Fibroblast of pulmonary artery (primary cell): ENCODE measurements at places on chromosomes 3 and 15.
A peak's percentile ranks its signal among the peaks of the same experiment; 100 is the strongest.

- DNase-seq = no peak
Observed at GRCh38 chr3:154548341-154548740, 118.4 kb upstream of the GPR149 start.

DNA sequence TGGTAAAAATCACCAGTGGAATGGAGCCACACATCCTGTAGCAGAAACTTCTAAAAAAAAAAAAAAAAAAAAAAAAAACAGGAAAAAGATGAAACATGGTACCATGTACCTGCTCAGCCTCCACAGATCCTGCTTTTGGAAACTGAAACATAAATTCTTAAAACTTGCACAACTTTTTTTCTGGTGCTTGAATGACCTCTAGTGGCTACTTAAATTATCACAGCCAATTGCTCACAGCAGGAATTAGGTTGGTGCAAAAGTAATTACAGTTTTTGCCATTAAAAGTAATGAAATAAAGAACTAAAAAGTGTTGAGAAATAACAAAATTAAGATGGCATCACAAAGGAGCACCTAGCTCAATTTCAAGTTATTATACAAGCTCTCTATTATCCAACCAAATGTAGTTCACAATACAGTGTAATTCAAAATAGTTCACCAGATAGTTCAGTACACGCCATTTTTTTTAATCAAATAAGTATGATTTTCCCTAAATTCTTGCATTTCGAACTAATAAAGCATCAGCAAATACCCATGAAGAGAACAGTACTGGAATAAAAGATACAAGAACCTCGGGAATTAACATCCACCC, 80.6 kb downstream of the ULK4 start:
- DNase-seq = peak; percentile 67

DNA sequence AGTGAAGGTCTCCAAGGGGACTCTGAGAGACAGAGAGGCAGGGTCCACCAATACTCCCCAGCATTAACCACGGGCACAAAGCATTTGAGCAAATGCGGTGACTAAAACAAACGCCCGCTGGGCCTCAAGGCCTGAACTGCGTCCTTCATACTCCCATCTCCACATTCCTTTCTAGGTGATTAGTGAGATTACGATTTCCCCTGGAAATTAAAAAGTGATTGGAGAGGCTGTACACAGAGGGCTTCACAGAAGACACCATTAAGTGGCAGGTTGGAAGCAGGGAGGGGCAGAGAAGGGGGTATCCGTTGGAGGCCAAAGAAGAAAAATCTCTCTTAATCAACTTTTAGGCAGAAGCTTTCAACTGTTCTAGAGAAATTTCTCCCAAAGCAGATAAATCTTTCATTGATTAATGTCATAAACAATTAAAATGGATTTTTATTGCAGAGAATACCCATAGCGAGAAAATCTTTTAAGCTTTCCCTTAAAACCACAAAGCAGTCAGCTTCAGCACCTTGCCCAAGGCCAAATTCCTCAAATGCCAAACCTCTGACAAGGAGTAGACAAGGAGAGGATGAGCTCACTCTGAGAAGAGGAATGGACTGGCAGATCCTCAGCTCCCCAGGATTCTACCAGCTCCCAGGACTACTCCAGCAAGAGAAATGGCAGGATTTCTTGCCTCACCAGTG, 38.2 kb downstream of the MB21D2 start:
- peak; percentile 95 for DNase-seq

- DNase-seq = no peak
Observed at GRCh38 chr3:81255463-81255862, 506.0 kb downstream of the GBE1 start.

DNA sequence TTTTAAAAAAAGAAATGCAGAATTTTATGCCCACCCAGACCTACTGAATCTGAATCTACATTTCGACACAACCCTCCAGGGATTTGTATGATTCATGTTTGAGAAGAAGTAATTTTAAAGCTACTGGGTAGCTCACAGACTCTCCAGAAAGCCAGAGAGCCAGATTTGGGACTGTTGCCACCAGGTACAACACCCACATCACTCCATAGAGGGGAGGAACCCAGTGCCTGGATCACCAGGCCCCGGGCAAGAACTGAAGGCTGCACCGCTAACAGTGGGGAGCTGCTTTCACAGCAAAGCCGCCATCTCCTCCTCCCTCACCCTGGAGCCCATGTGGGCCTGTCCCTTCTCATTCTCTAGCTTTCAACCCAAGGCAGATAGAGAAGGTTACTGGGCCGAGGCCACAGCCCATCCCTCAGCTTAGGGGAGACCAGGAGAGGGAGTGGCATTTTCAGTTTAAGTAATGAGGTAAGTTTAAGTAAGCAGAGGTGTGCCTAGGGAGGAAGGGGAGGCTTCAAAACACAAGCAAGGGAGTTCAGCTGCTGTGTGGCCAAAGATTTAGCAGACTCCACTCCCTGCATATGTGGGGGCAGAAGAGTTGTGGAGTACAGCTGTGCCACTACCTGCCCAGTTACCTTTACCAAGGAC, 109.8 kb downstream of the IL12A start:
- DNase-seq = peak; percentile 52

DNA sequence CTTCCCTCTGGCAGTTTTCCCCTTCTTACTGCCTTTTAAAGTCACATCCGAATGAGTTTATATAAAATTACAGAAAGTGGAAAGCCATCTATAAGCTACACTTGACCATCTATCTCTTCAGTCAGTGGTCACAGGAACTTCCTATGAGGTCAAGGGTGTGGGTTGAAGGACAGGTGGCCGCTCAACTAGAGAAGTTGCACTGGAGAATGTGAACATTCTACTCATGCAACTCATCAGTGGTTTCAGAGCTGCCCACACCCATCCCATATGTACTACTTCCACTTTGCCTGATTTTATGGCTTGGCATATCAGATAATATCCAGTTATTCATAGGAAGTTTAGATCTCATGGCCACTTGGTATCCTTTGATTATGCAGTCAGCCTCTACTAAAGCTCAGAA, 57.4 kb upstream of the TMEM158 start:
- no peak for DNase-seq

DNA sequence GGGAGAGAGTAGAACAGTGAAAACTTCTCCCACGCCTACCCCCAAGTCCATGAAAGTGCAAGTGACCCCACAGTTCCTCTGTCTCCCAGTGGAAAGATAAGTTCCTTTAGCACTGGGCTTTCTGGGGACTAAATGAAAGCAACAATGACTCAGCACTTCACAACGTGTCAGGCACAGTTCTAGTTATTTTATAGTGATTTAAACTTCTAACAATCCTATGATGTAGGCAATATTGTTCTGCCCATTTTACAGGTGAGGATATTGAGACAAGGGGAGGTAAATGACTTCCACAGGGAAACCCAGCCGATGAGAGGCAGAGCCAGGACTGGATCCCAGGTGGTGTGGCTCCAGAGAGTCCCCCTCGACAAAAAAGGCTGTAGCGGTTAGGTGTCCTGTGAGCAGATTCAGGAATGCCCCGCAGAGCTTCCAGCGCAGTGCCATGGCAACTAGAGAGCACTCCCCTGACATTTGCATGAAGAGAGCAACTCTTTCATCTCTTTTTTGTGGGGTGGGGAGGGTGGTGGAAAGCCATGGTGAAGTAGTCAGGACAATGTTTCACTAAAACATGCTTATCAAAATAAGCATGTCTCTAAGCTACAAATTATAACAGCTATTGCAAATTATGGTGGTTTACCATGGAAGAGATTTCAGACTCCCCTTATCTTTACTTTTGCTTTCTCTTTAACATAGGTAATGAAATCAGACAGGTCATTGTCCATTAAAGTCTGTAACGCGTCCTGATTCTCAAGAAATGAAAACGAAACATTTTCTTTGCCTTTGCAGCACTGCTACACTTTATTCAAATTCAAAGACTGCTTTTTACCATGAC, 62.1 kb downstream of the NR2F2 start:
- DNase-seq = no peak

GRCh38 chr3:69823743-69824142, 84.5 kb downstream of the MITF start:
- no peak for DNase-seq

- DNase-seq = no peak
Observed at GRCh38 chr3:84717894-84718293, 240.9 kb upstream of the CADM2 start.

DNA sequence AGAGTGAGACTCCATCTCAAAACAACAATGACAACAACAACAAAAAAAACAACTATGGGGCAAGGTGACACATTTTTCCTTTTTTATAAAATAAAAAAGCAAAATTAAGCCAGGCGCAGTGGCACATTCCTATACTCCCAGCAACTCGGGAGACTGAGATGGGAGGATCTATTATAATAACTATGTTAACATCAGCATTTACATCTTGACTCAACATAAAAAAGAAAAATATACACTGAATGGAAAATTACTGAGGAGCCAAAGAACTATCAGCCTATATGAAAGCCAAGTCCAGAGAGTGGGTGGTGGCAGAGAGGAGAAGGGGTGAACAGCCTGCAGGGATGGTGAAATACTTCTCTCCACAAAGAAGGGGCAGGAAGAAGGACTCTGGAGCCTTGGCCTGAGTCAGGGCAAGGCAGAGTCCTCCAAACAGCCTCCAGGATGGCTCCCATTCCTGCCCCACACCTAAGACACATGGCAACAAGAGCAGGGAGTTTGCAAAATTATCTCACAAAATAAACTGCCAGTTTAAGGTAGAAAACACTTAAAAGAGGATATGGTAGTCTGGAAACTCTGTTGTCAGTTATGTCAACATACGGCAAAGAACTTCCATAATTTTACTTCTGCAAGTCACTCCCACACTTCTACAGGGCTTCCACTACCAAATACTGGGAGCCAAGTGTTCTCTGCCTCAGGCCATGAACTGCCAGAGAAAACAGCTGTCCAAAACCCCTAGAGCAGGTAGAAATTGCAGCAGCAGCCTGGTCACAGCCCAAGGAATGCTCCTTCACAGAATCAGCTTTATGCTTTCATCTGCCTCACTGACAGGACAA, 25.9 kb downstream of the HSPBAP1 start:
- peak; percentile 17 for DNase-seq

GRCh38 chr3:61522060-61522459, 39.3 kb upstream of the PTPRG start:
- no peak for DNase-seq

- peak; percentile 71 for DNase-seq
Observed at GRCh38 chr3:20573175-20573574, 387.2 kb upstream of the SGO1 start.

- DNase-seq = peak; percentile 75
Observed at GRCh38 chr3:45553469-45553974, 41.0 kb upstream of the LIMD1 start.

DNA sequence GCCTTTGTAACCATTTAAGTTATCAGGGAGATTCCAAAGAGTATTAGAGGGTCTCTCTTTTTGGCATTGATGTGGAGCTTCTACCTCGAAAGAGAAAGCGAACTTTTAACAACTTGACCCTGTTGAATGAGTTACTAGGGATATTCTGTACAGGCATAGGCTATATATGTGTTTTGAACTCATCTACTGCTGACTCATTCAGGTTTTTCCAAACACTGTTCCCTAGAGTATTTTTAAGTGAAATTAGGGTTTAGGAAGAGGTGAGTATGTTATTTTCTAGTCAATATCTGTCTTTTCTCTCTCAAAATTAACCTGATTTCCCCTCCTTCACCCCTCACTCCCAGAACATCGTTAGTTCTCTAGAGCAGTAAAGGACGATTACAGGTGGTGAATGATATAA, 228.1 kb upstream of the C2CD4B start:
- no peak for DNase-seq

DNA sequence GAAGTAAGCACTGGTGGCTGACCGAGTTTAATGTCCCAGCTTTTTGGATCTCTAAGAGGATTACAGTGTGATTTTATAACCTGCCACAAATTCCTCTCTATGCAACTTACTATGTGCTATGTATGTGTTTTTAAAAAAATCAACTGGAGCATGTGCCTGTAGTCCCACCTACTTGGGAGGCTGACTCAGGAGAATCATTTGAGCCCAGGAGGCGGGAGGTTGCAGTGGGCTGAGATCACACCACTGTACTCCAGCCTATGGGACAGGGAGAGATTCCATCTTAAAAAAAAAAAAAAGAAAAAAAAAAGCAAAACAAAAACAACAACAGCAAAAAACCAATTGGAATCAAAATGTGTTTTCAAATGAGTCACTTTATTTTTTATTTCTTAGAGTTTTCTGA, 29.6 kb downstream of the DUT start:
- DNase-seq = peak; percentile 47

GRCh38 chr15:76905013-76905839, at the start of gene SCAPER:
SCAPER (minus strand) TSS chr15:76905340; CDS start chr15:76883817, 21,523 bp downstream.
- DNase-seq = peak; percentile 86

DNA sequence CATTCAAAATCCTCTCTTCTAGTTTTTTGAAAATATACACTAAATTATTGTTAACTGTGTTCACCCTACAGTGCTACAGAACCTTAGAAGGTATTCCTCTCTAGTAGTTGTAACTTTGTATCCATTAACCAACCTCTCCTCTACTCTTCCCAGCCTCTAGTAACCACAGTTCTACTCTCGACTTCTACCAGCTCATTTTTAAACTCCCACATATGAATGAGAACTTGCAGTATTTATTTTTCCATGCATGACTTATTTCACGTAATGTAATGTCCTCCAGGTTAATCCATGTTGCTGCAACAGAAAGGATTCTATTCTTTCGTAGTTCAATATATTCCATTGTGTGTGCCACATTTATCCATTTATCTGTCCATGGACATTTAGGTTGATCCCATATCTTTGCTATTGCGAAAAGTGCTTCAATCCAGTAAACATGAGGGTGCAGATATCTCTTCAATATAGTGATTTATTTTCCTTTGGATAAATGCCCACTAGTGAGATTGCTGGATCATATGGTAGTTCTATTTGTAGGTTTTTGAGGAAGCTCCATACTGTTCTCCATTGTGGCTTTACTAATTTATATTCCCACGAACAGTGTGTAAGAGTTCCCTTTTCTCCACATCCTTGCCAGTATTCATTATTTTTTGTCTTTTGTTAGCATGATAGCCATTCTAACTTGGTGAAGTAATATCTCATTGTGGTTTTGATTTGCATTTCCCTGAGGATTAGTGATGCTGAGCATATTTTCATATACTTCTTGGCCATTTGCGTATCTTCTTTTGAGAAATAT, 113.7 kb upstream of the SMAD3 start:
- no peak for DNase-seq

- DNase-seq = no peak
Observed at GRCh38 chr3:196108075-196108743, 26.3 kb upstream of the TFRC start.

DNA sequence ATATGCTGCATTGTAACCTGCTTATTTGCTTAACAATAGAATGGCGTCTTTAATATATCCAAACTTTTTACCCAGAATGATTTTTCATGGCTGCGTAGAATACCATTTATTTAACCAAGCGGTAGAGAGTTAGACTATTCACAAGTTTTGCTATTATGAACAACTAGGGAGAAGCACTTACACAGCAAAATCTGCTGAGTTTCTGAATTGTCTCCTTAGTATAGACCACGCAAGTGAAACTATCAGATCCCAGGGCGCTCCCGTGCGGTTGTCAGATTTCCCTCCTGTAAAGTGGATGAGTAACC, 12.6 kb upstream of the ADPGK start:
- DNase-seq = no peak

GRCh38 chr15:54540721-54541120, 562.5 kb downstream of the UNC13C start:
- peak; percentile 3 for DNase-seq
